Activated T-helper 1 cell treated with Interleukin-2 at 50 U/mL for 16 hours (primary cell): ENCODE measurements at places on chromosomes 6 and 20.

GRCh38 chr6:139325125-139325524 is 33.3 kb upstream of the TXLNB start:
- DNase-seq: no peak

DNA sequence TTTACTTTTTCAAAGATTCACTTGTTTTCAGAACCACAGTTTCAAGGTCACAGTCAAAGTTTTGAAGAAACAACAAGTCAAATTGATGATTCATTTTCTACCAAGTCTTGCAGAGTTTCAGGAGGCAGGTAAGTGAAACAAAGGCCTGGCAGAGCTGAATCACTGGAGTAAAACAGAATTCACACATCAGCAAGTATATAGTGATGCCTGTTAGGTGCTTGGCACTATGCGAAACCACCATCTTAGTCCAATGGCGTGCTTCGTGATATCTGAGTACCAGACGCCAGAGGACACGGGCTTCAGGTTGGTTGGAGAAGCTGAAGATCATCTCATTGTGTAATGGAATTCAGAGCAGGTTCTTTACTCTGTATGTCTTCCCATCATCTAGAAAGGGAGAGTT is 75.9 kb downstream of the RTN4IP1 start:
- no peak for DNase-seq

GRCh38 chr6:75493400-75494064 is at the start of gene FILIP1:
Gene FILIP1, minus strand, starts transcription at chr6:75493800. Its CDS starts 78,828 bp downstream, at chr6:75414972.
- DNase-seq: no peak

DNA sequence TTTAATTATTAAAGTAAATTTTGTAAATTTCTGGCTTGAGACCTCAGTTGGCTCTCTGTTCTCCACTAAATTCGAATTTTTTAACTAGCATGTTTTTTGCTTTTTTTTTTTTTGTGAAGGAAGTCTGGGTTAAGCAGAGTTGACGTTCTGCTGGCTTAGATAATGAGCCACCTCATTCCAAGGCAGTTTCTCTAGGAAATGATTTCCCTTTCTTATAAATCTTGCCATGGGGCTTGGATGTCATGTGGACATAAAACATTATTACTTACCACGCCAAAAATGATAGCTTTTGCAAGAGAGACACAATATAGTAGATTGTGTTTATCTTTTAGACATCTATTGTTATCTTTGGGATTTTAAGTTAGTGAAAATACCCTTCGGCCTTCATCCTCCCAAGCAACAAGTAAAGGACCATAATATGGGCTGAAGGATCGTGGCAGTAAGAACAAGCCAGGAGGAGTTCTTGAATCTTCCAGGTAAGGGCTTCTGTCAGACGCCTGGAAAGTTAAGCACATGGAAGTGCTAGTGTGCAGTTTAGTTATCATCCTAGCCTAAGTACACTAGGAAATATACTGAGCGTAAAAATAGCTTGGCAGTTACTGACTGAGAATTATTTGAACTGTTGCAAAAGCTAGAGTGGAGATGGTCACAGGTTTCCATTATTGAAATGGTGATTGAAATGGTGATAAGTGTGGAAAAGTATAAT is 30.7 kb downstream of the ADGRG6 start:
- no peak for DNase-seq

DNA sequence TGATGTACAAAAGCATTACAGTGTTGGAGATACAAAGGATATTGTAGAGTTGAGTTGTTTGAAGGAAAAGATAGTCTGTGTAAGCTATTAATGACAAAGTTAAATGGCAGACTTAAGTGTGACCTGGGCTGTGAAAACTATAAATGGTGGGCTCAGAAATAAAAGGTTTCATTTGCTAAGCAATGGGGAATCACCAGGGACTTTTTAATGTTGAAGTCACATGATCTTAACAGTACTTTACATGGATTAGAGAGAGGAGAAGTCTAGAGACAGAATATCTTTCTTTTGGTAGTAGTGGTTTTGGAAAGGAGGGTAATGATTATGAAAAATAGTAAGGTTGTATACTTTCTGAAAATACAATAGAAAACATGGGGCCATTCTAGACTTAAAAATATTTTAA is 67.1 kb downstream of the SCAF8 start:
- no peak for DNase-seq

- DNase-seq: no peak
These were observed 88.0 kb downstream of the FRK start for GRCh38 chr6:115972679-115973078.

DNA sequence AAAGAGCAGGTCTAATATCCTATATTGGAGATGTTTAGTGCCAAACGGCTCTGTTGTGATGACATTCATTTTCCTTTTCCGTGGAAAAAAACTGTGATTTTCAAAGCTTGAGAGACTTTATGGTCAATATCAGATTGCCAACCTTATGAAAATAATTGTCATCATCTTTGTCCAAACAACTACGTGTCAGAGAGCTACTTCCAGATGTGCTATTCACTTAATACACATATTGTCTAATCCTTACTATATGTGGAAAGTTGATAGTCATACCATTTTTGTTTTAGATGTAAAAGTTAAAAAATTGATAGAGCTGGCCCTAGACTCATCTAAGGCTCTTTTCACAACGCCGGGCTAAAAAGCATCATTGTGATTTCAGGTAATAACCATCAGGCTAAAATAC is 550.0 kb downstream of the PHF3 start:
- no peak for DNase-seq

- peak; percentile 39 for DNase-seq
These were observed 5.7 kb upstream of the NECAB3 start for GRCh38 chr20:33679758-33680485.

DNA sequence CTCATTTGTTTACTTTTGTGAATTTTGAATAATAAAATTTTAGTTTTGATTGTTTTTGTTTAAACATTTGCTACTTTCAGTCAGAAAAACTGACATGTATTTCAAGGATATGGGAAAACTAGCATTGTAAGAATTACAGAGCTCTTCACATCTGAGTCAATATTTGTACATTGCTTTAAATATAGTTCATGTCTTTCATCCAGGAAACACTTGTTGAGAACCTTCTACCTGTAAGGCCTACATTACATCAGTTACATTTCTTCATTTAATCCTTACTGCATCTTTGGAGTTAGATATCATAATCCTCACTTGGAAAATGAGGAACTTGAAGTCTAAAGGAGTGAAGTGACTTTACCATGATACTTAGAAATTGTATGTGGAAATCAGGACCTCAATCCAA is 242.9 kb downstream of the KCNQ5 start:
- no peak for DNase-seq

DNA sequence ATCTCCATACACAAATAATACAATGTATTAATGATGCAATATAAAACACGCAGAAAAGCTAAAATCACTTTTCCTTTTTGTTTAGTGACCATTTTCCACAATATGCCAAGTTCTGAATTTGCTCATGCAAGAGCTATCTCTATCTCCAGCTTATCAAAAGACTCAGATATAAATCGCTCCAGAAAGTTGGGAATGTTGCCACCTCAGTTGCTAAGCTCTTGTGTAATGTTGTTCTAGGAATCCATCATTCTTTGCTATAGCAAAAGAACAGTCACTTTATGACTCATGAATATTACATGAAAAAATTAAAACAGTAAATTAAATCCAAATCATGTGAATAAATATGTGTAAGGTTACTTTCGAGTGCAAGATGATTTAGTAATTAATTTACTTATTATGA is 8.7 kb downstream of the PLAGL1 start:
- no peak for DNase-seq

GRCh38 chr6:169669889-169670288 is 31.9 kb downstream of the WDR27 start:
- DNase-seq: no peak

DNA sequence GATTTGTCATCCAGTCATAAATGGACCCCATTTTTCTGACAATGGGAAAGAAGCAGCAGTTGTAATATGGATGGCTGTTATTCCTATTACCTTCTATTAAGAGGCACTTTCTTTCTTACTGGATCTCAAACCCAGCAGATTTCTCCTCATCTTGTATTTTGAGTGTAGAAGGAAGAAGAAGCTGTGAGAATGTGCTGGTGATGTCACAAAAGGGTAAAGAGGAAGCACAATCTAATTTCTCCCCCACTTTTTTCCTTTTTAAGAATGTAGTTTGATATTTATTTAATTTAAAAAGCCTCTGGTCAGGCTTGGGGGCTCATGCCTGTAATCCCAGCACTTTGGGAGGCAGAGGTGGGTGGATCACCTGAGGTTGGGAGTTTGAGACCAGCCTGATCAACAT is 100.0 kb upstream of the JARID2 start:
- no peak for DNase-seq

DNA sequence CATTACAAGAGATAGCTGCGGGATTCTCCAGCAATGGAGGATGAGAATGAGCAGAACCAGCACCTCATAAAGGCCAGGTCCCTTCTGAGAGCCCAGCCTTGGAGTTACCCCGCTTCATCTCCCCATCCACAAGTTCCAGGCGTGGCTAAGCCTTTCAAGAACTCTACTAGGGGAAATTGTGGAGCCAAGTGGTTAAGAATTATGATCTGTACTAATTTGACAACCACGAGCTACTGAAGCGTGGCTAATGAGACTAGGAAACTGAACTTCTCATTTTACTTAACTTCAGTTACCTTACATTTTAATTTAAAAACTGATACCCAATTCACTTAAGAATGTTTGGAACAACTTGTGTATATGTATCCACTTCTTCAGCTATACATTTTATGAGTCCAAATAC is 401.0 kb downstream of the PTPRT start:
- no peak for DNase-seq

- DNase-seq: no peak
These were observed 2.6 kb downstream of the ASF1A start for GRCh38 chr6:118896339-118897136.

DNA sequence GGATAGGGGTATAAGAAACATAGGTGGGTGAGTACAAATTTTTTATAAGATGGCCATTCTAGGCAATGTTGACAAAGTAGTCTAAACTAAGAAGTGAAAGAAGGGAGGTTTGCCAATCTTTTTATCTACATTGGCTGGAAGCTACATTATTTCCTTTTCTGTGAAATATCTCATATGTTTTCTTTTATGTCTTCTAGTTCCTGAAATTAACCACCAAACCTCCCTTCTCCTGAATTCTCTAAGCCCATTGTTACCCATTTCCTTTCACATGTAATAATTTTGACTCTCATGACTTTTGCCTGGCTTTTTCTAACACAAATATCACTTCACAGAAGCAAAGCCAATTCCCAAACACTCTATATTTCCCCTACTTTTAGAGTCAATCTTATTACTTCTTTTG is 496.2 kb upstream of the JAG1 start:
- no peak for DNase-seq

DNA sequence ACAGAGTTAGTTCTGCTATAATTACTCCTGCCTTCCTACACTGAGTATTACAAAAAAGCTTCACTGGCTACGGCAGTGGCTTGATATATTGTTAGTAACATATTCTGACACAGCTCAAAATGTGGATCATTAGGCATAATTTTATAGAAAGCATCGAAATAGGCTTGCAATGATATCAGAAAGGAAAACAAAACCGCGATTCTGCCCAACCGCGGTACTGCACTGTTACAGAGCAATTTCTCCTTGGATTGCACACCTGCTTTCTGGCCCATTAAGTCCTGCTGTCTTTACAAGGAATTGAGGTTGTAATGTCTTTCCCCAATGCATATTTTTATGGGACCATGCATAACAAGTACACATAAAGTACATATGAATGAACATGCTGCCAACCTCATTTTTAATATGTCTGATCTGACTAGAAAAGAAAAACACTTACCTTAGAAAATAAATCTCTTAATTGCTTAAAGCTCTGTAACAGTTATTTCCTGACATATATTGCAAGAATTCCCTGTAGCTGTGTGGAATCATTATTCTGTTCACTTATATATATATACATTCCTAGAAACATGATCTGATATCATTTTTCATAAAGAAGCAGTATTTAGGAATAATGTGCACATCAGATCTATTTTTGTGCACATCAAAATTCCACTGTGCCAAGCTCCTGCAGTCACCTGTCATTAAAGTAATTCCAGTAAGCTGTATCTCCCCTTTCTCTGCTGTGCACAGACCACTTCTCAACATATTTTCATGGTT is 763.9 kb downstream of the HACE1 start:
- DNase-seq: no peak

GRCh38 chr6:38476141-38476540 is 163.6 kb downstream of the BTBD9 start:
- no peak for DNase-seq

DNA sequence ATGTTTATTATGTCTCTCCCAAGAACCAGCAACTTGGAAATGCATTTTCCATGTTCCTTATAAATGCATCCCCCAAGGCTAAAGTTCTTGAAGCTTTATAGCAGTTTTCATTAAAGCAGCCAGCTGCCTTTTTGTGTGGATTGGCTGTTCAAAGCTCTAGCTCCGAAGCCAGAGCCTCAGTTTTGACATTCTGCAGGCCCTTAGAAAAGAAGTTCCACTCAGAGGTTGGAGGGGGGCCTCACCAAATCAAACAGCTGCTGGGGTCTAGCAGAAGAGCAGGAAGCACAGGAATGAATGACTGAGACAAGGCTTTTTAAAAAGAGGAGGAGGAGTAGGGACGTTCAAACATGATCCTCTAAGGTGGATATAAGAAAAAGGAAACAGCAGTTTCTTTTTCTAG is 4.2 kb upstream of the POU3F2 start:
- no peak for DNase-seq
